ENCODE measurements at places on chromosomes 6 and 20.

DNA sequence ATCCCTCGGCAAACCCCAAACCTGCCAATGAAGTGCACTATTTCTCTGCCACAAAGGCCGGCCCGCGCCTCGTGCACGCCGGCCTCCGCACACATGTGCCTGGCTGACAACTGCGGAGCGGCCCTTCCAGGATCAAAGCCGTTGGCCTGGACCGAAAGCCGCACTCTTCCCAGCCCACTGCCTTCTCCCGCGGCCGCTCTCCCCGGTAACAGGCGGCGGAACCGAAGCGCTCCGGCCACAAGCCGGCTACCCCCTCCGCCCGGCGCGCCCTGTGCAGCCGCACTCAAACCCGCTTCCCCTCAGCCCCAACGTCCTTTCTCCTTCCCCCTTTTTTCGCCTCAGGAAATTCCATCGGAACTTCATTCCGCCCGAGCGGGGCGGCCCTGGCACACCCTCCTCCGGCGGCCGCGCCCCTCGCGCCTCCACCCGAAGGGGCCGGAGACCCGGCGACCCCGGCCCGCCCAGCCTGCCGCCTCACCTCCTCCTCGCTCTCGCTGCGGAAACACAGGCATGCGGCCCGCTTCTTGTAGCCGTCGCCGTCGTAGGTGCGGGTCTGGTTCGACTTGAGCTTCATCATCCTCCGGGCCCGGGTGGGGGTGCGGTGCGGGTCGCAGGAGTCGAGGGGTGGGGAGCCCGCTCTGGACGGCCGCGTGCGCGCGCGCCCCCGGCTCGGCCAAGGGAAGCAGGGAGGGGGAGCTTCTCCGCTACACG, 528 bp downstream of the NUDT3 start:
- no peak for DNase-seq

- no peak for DNase-seq
Observed at GRCh38 chr6:157096105-157096504, 227.2 kb downstream of the TMEM242 start.

GRCh38 chr6:27275025-27275956, 27.8 kb downstream of the PRSS16 start:
- DNase-seq = no peak

- DNase-seq = no peak
Observed at GRCh38 chr6:28771401-28772267, 152.2 kb downstream of the TRIM27 start.

DNA sequence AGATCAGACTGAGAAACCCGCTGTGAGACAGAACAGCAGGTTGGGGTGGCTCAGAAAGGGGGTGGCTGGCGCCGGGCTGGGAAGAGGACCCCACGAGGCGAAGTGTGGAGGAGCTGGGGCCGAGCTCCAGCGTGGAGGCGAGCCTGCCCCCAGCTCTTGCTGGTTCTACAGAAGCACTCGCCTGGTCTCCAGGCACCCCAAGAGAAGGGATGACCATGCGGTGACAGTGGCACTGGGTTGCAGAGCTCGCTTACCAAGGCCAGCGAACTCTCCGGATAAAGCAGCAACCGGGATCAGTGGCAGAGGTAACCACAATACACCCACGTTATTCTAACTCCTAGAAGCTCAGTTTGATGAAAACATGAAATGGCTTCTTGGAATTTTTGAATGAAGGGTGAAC, 26.5 kb downstream of the THBS2 start:
- no peak for DNase-seq

DNA sequence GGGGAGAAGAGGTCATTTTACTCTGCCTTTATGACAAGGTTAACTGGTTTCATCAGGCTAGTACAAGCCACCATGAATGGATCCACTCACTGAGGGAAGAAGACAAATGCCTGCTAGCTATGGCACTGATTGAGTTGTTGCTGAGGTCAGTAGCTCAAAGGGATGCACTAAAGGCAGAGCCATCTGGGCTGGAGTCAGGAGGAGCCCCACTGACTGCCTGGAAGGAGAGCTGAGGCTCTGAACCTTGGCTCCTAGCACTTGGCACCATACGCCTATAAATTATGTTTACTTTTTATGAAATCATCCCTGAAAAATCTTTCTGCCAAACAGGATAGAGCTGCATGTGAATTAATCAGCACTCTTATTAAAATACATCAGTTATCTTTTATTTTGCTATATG, 104.6 kb downstream of the DTD1 start:
- DNase-seq = no peak

- no peak for DNase-seq
Observed at GRCh38 chr6:5994999-5995657, 11.6 kb downstream of the NRN1 start.

DNA sequence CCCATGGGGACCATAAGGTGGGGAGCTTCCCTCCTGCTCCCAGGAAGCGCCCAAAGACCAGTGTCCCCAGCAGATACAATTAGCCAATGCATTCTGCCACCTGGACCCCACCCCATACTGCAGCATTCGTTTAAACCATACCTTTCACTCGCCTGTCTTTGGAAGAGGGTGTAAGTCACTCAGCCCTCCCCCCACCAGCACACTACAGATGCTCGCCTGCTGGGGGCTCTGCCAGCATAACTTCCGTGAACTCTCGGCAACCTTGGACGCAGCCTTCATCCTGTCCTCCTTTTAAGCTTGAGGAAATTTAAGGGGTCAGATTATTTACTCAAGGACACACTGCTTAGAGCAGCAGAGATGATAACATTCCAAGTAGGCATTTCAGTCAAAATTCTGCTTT, 94.4 kb upstream of the NAA20 start:
- no peak for DNase-seq

DNA sequence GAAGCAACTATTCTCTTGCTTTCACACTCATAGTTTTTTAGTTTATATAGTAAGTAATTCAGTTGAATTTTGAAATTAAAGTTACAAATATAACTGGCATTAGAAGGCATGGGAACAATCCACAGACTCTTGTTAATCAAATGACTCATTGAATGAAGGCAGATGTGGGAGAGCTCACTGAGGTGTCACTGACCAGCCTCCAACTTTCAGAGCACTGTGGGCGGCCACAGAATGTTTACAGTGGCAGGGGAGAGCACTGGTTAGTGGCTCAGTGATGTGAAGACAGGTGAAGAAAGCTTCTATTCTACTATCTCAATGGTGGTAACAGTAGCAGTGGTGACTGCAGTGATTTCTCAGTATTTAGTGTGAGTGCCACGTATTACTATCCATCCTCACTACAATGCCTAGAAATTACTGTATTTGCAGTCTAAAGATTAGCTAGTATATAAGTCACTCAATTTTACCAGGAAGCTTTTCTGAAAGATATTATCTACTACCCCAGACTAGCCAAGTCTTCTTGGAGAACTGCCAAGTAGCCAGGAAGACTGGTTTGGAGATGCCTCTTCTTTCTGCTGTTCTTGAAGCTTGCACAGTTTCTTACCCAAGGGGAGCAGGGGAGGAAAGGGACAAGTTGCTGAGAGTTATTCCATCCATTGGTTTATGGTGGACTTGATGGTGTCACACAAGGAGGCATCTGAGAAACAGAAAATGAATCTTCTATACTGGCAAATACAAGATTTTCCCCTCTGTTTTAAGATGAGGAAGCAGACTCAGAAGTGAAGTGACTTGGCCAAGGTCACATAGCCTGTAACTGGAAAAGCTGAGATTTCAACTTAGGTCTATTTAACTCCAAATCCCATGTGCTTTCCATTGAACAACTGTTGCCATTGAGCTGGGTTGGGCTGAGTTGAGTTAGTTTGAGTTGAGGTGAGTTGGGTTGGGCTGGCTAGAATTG, 231.2 kb downstream of the ANKRD60 start:
- DNase-seq = no peak

- DNase-seq = no peak
Observed at GRCh38 chr6:33304216-33304615, 5.5 kb upstream of the RGL2 start.

DNA sequence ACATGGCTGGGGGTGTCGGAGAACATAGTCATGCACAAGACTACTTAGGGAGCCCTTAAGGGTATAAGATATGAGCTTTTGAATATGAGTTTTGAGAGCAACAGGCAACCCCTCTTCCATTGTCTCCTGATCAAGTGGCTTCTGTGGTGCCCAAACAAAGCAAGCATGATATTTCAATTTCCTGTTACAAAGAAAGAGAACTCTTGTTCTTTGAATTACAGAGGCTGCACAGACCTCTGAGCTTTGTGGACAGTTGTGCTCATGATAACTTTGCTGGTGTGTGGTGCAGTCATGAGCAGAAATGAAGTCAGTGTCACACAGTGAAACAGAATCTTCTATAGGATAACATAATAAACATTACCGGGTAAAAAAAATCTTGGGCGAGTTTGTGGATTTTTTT, 66.8 kb upstream of the THEMIS start:
- no peak for DNase-seq

DNA sequence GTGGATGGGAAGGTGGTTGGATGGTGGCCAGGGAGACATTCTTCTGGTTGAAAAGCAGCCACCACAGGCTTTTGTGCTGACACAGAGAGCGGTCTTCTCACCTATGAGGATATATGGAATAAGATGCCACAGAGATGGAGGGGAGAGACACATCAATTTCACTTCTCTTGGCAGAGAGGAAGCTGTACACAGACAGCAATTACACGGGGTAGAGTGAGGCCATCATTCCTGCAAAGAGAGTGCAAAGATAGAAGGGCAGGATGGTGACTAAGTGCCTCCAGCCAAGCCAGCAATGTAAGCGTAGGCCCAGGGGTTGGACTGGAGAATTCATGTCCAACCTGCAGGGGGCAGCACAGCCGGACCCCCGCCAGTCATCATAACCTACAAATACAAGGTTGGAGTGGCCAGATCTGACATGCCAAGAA, 56.4 kb downstream of the NRN1 start:
- no peak for DNase-seq

- no peak for DNase-seq
Observed at GRCh38 chr6:169719117-169719516, 5.2 kb downstream of the PHF10 start.

DNA sequence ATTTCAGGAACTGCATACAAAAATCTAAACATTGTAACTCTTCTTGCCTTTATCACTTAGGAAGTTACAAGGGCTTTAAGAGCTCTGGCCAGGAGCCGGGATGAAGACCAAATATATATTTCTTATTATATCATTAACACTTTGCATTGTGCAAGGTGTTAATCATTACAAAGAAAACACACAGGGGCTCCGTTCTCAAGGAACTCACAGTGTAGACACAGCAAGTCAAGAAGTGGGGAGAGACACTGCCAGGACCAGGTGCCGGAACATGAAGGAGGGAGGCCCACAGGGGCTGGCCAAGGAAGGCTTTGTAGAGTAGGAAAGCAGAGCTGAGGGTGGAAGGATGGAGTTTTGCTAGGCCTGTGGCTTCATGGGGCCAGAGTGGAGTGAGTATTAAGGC, 17.4 kb downstream of the ITPR3 start:
- no peak for DNase-seq

DNA sequence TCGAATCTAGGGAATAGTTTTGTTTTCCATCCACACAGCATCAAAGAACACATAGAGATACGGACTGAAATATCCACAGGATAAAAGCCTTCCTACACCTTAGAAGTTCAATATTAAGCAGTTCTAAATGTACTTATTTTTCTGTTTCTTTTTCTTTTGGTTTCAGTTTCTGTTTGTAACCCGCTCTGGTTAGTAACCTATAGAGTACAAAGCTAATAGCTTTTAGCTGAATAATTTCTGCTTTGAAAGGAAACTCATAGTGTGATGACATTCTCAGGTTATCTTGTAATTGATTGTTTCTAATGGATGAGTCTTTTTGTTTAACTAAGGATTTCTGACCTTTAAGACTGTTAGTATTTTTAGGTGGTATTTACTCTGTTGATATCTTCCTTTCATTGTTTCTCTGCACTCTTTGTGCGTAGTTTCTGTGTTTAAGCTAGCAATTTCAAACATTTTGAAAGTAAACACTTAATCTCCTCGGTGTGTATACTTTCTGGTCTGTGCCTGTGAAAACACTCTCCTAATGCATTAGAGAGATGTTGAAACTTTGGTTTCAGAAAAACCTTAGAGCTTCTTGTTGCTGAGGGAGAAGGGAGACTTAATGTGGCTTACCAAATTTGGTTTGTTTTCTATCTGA, 385.5 kb downstream of the HDGFL1 start:
- DNase-seq = no peak

DNA sequence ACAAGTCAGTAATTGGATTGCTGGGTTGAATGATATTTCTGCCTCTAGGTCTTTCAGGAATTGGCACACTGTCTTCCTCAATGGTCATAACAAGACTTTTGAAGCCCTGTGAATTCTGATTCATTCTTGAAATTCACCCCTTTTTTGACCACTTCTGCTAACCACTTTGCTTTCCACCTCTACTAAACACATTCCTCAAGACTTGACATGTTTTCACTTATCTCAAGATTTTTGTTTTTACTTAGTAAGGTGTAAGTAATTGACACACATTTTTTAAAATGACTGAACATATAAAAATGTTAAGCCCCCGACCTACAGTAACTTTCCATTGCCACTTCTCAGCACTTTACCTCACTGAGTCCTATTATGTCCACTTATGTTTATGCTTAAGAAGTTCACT, 239.1 kb downstream of the GRM1 start:
- DNase-seq = no peak

DNA sequence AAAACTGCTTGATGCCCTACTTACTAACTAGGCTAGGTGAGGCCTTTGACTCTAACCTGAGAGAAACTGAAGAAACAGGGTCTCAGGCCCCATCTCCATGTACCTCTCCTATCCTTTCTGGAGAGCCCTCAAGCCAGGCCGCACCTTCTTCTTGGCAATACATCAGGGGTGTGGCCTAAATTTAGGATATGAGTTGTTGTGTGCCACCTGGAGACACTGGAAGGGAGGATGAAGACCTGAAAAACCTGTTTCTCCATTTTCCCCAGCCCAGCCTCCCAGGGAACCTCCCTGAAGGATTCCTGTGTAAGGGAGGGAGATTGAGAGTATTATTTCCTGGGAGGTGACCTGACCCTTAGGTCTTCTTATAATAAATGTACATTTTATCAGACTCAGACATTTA, 3.1 kb downstream of the LY6G6D start:
- no peak for DNase-seq

- DNase-seq = no peak
Observed at GRCh38 chr6:109242925-109243324, 139.3 kb downstream of the CD164 start.
